ENCODE measurements at places on chromosomes 6 and 20.

DNA sequence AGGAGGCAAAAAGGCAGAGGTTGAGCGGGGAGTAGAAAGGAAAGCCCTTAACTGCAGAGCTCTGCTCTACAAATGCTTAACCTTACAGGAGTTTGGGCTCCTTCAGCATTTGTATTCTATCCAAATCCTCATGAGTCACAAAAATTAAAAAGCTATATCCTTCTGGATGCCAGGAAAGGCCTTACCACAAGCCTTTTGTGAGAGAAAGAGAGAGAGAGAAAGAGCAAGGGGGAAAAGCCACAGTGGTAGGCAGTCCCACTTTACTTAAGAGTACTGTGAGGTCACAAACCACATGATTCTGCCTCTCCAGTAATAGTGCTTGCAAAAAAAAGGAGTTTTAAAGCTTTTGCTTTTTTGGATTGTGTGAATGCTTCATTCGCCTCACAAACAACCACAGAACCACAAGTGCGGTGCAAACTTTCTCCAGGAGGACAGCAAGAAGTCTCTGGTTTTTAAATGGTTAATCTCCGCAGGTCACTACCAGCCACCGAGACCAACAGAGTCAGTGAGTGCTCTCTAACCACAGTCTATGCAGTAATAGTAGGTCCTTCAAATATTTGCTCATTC is at the start of gene RUNX2:
TSS of gene RUNX2 (plus strand) at position 375 of the 567 bp plus-strand sequence. CDS start 397 bp downstream, outside the sequence.
- DNase-seq: peak; percentile 80

DNA sequence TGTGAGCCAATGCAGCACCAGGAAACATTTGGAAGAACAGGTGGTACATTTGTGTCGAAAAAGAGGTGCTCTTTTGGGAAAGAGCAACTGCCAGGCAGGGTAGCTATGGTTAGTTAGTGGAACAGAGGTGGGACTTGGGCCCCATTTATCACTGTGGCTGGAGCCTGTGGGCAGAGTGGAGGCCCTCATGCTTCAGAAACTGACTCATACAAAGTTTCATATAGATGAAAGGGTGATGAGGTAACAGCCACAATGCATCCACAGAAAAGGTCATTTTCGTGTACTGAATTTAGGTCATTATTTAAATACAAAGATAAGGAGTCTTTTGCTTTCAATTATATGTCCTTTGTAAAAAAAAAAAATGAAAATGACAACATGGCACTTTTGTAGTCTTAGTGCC is 76.4 kb upstream of the HS3ST5 start:
- no peak for DNase-seq

DNA sequence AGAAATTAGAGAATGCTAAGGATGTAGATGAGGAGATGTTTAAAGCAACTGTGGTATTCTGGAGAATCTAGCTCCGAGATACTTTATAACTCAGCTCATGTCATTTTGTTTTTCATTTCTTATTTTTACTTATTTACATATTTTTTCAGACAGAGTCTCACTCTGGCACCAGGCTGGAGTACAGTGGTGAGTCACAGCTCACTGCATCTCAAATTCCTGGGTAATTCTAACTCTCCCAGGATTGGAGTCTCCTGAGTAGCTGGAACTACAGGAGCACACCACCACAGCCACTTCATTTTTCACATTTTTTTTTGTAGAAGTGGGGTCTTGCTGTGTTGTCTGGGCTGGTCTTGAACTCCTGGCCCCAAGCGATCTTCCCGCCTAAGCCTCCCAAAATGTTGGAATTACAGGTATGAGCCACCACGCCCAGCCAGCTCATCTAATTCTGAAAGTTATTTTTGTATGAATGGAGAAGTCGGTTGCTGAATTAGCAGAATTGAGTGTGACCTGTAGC is 94.3 kb upstream of the FAM8A1 start:
- DNase-seq: peak; percentile 79

DNA sequence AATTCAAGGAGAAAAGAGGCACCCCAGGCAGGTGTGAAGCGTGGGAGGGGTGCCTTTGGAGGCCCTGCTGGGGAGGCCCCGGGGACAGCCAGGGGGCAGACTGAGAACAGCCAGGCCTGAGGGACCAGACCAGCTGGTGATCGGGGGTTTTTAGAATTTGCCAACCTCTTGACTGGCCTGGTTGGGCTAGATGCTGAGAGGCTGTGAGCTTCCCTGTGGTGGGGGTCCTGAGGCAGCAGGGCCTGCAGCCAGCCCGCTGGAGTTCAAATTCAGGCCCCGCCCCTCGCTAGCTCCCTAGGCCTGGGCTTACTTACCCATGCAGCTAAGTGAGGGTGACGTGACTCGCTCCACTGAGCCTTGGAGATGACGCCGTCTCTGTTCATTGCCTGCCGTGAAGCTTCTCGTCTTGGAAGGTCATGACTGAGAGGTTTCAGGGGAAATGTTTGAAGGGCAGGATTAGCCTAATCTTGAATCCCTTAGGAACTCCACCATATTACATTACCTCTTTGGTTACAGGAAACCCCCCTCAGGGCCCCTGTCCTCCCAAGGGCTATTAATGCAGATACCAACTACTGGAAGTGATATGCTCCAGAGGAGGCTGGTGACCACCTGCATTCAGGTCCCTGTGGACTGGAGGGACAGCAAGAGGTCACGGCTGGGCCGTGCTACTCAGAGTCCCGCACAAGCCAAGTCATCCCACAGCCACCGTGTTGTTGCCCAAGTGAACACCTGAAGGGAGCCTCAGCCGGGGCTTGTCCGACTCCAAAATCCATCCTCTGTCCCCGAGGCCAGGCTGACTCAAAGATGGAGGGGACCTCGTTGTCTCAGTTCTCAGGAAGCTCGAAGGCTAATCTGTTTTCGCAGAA is 73.9 kb upstream of the DUSP22 start:
- no peak for DNase-seq

- no peak for DNase-seq
These were observed 129.7 kb upstream of the UFL1 start for GRCh38 chr6:96391776-96392360.

- no peak for DNase-seq
These were observed 3.7 kb downstream of the POU3F2 start for GRCh38 chr6:98838032-98838431.

DNA sequence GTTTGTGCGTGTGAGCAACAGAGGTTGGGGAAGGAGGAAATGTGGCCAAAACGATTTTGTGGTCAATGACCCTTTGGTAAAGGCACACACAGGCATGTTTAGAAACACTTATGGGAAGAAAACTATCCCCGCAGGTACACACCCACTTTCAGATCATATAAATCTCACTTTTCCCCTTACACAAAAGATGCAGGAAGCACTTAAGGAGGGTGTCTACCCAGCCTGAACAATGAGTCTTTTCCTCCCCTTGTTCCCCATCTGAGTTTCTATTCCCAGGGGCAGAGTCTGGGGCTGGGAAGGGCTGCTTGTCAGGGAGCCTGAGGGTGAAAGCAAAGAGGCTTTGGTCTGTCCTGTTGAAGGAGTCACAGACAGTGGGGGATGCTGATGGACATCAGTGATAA is 193.2 kb upstream of the SALL4 start:
- peak; percentile 45 for DNase-seq

- DNase-seq: no peak
These were observed 54.5 kb upstream of the MRPS10 start for GRCh38 chr6:42271834-42272805.

DNA sequence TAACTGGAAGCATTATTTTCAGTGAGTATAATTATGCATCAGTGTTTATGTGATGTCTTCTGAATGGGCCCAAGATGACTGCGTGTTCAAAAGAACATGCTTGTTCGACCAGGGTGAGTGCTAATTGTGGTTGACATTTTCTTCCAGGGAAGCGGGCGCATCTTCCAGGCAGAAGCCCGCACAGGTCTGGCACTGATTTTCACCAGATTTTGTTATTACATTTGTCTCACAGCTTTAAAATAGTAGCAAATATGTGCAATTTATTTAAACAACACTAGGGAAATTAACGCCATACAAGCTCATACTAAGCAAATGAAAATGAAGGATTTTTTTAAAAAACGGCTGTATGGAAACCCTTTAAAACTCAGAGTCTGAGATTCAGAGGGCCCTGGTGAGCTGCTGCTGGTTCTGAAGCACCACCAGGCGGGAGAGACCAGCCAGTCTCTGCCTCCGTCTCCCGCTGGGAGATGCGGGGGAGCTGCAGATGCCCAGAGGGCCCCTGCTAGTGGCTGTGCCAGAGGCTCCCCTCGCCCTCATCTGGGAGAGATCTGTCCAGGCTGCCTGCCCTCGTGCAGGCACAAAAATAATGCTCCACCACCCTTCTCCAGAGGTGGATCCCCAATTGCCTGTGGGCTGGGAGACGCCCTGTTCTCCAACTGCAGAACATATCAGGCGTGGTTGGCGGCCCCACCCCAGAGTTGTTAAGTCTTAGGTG is 297.0 kb downstream of the TAF4 start:
- no peak for DNase-seq

GRCh38 chr20:58403272-58403671 is 14.2 kb downstream of the VAPB start:
- no peak for DNase-seq

DNA sequence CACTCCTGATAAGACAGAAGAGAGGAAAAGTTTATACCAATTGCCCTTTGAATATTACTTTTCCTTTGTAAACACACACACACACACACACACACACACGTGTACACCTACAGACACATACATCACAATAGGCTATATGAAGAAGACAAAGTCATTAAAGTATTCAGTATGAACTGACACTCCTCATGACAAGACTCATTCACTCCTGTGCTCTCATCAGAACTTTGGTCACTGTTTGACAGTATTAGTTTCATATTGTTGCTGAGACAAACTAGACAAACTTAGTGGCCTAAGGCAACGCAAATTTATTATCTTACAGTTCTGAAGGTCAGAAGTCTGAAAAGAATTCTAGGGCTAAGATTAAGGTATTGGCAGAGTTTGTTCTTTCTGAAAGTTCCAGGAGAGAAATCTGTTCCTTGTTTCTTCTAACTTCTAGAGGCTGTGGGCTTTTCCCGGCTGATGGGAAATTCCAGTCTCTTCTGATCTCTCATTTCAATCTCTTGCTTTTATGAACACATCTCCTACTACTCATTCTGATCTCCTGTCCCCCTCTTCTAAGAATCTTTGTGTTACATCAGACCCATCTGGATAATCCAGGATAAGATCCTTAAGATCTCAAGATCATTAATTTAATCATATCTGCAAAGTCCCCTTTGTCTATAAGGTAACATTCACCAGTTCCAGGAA is 171.3 kb downstream of the HACE1 start:
- DNase-seq: no peak

DNA sequence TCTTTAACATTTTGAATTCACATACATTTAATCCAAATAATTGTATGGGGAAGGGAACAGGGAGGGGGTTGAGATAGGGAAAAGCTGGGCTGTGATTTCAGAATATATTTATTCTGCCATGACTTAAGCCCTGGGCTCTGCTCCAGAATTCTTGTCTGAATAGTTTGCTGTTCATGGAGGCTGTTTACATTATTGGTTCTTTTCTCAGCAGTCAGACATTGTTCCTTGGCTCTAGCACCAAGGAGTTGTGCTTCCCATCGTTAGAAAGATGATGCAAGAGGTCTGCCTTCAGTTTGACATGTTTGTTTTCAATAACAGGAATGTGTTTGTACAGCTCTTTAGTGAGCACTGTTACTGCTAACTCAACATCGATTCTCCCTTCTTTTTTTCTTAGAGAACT is 198.8 kb upstream of the CDYL start:
- peak; percentile 97 for DNase-seq
